ENCODE measurements at places on chromosomes 5 and 9.

GRCh38 chr9:8262625-8263622, 463.3 kb upstream of the DMAC1 start:
- DNase-seq = no peak

GRCh38 chr9:71218774-71219173, 97.4 kb upstream of the TRPM3 start:
- DNase-seq = no peak

- no peak for DNase-seq
These were observed 59.2 kb downstream of the AP3B1 start for GRCh38 chr5:78235289-78235688.

GRCh38 chr9:36276781-36277181, 18.5 kb upstream of the GNE start:
- no peak for DNase-seq

- no peak for DNase-seq
These were observed 1941.1 kb upstream of the CDH6 start for GRCh38 chr5:29252390-29252789.

- no peak for DNase-seq
These were observed 200.9 kb upstream of the PTGER4 start for GRCh38 chr5:40478766-40479165.

DNA sequence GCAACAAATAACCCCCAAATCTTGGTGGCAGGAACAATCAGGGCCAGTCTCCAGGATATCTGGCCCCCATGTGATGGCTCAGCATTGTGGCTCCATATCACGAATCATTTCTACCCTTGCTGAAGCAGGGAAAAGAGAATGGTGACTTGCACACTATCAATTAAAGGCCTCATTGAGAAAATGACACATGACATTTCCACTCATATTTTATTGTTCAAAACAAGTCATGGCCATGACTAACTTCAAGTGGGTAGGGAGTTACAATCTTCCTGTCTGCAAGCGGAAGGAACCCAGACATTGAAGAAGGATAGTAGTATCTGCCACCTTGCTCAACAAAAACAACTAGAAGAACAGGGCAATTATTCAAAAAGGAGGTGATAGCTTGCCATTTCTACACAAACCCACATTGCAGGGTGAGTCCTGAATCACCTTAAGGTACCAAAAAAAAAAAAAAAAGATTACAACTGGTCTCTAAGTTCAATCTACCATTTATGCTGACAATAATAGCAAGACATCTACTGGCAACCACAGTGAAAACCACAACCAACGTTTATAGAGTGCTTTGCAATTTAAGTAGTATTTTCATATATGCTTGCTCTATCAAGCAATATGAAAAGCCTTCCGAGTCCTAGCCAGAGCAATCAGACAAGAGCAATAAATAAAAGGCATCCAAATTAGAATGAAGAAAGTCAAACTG, 186.7 kb upstream of the DAPK1 start:
- no peak for DNase-seq

DNA sequence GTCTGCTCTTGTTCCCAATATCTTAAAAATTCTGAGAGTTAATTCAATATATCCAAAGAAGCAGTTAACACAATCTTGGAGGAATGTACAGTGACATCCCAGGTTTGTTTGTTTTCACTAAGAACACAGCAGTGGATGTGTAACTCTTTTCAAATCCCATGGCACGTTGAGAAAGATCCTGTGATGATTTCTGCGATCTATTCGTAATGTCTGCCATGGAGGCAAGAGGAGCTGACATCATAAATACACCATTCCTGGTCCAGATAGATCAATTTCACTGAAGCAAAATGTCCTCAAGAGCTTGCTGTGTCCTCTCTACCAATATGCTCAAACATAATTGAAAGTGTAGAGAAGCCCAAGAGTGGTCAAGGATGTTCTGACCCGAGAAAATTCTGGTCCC, 252.8 kb upstream of the TRIM32 start:
- no peak for DNase-seq

GRCh38 chr9:4175846-4176245, 124.0 kb downstream of the GLIS3 start:
- DNase-seq = no peak

DNA sequence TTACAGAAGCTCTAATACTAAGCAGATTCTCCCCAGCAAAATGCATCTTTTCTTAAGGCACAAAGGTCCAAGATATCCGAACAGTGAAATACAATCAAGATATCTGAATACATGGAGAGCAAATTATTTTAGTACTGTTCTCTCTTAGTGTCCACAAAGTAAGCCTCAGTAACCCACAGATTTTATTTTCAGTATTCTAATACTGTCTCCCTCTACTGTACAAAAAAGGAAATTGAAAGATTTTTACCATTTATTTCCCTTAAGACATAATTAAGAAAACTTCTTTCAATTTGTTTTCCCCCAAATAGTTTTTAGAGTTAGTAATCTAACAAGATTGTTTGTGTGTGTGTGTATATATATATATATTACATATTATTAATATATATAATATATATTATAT, 24.7 kb upstream of the NOL6 start:
- no peak for DNase-seq

DNA sequence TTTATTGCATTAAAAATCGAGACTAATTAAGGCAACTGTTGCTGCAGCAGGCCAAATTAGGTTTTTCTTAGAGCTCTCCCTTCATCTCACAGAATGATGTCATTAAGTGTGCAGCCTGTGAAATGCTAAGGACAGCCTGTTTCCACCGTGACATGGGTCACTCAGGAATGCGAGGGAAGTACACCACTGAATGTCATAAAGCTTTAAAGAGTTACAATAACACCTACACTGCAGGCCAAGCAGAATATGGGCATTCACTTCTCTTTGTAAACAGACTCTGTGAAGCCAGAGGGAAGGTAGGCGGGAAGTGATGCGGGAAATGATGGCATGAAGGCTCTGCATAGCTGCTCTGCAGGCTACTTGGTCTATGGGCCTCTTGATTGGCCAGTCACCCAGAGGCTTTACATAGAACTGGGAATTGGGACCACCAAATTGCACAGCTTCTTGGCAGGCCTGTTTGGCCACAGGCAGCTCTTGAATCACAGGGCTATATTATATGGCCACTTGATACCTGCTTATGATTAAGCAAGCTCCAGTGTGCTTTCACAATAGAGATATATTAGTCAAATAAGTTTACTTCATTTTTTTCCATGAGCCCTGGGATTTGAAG, 28.4 kb upstream of the AOPEP start:
- DNase-seq = no peak

Measured in activated CD4-positive, CD25-positive, alpha-beta regulatory T cell (primary cell).